WERI-Rb-1 (cell line): ENCODE measurements at places on chromosomes 12 and 14.

DNA sequence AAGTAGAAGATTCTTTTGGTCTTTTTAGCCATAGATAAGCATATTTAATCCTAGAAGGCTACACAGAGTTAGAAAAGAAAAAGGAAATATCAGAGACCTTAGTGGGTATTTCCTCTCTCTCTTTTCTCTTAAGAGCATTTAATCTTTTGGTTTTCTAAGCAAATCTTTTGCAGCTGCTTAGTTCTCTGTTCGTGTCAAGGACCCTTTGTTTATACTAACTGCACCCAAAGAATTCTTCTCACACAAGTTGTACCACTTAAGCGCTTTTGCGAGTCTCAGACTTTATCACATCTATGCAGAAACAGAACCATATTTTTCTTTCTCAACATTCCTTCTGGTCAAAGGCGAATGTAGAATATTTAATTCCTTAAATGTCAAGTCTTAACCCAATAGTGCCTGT, 17.9 kb upstream of the NID2 start:
- DNase-seq: no peak

- DNase-seq: peak; percentile 74
Measured at GRCh38 chr14:56125772-56126636, 7.8 kb downstream of the PELI2 start.

- DNase-seq: no peak
Measured at GRCh38 chr14:74754899-74755298, 8.2 kb upstream of the YLPM1 start.

GRCh38 chr12:5200278-5201087, 156.8 kb downstream of the KCNA5 start:
- DNase-seq: peak; percentile 87

- DNase-seq: no peak
Measured at GRCh38 chr14:24150061-24150460, 2.8 kb downstream of the RNF31 start.

DNA sequence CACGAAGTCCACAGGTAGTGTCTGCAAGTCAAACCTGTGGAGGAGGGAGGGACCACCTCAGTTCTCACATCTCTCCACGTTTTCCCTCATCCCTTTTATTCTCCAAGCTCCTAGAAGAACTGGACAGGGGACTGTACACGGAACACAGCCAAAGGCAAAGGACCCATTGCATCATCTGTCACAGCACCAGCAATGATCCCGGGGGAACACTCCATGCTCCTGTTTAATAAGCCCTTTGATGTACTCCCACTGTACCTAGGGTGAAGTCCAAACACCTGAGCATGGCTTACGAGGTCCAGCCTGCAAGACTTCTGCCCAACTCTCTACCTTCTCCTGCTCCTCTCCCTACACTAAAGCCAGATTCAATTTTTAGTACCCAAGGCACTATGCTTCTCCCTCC, 26.5 kb downstream of the PRPF40B start:
- DNase-seq: no peak

DNA sequence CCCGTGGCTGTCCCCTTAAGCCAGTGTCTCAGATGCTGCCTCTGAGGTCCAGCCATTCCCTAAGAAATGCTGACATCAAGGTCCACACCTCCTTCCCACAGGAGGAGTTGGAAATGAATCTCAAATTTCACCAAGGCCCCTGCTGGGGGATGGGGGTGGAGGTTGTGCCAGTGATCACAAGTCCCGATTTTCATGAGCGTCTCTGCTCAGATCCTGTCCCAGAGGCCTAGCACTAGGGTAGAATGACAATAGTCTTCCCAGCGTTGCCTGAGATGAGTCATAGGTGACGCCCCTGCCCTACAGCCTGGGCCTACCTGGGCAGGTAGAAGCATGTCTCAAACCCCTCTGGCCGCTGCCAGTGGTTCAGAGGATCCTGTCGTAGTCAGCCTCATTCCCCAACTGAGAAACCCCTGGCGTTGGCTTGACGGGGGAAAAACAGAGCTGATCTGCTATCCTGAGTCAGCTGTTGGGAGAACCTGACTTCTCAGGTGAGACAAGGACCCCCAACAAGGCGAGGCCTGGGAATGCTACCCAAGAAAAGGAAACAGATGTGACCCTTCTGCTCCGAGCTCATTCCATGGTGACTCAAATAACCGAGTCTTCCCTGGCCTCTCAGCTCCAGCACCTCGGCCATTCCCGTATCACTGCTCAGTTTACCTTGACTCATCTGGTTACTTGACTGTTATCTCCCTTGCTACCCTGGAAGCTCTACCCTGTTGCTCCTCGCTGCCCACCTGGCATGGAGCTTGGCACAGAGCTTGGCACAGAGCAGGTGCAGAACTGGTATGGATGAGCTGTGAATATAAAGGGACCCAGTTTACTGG, 21.8 kb upstream of the SPPL3 start:
- no peak for DNase-seq

GRCh38 chr12:121240484-121241101, 30.7 kb downstream of the P2RX4 start:
- no peak for DNase-seq

DNA sequence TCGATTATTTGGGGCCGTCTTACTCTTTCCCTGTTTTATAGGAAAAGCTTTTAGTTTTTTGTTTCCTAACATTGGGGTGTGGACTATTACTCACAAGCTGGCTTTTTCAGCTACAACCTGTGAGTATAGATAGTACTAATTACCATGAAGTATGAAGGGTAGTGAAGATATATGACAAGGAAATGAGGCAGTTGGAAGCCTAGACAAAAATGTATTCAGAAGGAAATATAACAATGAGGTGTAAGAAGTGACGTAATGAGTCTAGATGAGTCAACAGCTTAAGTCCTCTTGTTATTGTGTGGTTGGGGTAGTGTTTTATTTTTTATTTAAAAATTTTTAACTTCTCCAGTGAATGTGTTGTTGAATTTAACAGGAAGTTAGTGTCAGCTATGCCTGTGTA, 804.5 kb downstream of the NRXN3 start:
- no peak for DNase-seq

DNA sequence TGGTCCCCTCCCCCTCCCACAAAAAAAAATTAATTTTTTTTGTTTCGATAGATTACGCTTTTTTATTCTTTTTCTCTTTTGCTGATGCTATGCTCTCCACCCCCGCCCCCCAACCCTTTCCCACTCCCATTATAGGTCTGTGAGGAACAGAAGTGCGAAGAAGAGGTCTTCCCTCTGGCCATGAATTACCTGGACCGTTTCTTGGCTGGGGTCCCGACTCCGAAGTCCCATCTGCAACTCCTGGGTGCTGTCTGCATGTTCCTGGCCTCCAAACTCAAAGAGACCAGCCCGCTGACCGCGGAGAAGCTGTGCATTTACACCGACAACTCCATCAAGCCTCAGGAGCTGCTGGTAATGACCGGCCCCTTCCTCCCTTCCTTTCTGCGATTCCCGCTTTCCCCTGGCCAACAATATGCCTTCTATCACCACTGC, 2.3 kb downstream of the CCND2 start:
- no peak for DNase-seq

- no peak for DNase-seq
Measured at GRCh38 chr14:87758876-87759275, 234.1 kb downstream of the GALC start.

DNA sequence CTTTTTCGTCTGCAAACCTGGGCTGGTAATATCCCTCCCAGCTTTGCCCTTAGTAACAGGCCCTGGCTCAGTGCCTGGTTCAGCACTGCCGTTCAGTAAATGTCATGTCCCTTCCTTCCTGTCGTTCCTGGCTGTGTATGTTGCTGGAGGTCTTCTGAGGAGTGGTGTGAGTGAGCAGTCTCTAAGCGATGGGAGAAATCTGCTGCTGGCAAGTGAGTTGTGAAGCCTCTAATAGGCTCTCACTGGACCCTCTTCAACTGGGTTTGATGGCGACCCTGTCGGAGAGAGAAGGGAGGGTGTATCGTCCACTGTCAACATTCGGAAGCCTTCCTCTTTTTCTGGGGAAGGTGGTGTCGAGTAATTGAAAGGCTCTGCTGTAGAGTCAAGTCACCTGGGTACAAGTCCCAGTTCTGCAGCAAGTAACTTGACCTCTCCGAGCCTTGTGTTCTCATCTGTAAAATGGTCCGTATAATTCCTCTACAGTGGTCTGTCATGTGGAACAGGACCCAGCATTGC, 62.8 kb downstream of the HRK start:
- DNase-seq: no peak

- DNase-seq: no peak
Measured at GRCh38 chr12:15827136-15827535, 37.9 kb upstream of the EPS8 start.

GRCh38 chr14:77342726-77343397, 22.0 kb downstream of the GSTZ1 start:
- no peak for DNase-seq

- no peak for DNase-seq
Measured at GRCh38 chr14:58765843-58766242, 128.1 kb downstream of the DACT1 start.

DNA sequence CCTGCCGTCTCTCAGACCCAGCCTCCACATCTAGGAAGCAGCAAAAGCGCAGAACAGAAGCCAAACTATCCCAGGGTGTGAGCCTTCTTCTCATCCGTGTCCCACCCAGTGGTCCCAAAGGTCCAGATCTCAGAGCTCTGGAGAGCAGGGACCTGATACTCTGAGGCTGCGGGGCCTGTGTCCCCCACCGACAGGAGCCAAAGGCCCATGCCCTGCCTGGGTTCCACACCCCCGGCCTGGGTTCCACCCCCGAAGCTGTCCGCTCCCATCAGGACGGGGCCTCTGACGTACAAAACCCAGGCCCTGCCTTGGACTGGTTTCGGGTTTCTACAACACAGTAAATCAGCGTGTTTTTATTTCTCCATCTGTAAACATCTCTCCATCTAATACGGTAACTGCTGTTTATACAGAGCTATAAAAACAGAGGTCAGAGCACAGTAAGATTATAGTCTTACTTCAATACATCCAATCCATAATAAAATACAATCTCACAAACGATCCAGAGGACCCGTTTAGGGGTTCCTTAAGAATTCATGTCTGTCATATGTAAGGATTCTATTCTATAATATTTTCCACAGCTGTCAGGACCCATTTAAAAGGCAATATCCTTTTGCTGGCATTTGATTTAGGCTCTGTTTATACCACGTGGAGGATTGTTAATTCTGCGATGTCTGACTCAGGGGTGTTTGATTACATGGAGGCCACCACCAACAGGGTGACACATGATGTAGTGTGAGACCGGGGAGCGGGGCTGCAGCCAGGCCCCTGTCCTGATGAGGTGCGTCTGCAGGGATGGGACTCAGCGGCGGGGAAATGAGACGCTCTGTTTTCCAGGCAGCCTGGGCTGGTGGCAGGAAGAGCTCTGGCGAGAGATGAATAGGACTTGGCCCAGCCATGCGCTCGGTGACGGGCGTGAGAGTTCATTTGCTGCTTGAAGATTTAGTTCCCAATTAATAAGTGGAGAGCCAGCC, 110.3 kb downstream of the DICER1 start:
- peak; percentile 22 for DNase-seq

- no peak for DNase-seq
Measured at GRCh38 chr14:32403688-32404087, 74.6 kb downstream of the AKAP6 start.

DNA sequence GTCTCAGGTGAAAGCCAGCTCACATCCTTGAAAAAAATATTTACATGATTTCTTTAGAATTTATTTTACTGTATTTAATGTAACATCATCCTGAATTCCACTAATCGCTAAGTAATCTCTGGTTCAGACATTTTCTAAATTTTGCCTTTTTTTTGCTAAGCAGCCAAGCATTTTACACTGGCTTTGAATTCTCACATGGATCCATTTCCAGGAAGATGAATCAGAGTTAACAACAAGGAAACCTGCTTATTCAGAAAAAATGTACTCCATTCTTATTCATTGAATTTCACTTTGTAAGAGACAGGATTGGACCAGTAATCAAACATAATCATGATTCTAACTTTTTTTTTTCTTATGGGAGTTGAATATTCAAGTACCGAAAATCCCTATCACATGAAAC, 1785.1 kb upstream of the FLRT2 start:
- DNase-seq: no peak

DNA sequence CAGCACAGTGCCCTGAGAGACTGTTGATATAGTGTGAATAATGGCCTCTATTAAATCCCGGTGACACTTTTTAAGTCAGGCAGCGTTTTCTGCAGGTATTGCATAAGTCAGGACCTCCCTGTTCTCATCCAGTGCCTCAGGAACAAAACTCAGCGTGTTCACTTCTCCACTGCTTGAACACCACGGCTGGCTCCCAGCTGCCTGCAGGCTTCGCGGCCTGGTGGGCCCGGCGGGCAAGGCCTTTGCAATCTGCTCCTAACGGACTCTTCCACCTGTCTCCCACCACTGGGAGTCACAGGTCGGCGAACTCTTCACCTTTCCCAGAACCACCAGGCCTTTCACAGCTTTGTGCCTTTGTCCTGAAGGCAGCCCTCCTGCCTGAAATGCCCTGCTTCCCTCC, 18.7 kb downstream of the RFX4 start:
- DNase-seq: no peak

GRCh38 chr12:20963303-20963702, 152.8 kb downstream of the SLCO1B3 start:
- no peak for DNase-seq

DNA sequence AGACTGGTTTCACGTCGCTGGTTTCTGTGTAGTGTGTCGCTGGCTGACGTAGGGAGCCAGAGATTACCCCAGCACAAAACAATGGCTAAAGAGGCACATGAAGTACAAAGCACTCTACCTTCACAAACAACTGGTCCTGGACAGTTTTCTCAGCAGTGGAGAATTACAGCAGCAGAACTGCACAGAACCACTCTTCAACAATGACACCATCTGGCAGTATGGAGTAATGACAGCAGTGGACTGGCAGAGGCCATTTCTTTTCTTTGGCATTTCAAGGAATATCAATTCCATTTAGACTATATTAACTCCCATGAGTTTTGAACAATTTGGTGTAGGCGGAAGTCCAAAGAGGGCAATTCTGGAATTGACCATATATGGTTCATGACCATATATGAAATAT, 1074.1 kb downstream of the AACS start:
- DNase-seq: no peak

- no peak for DNase-seq
Measured at GRCh38 chr12:6460751-6461371, 9.0 kb downstream of the TAPBPL start.

DNA sequence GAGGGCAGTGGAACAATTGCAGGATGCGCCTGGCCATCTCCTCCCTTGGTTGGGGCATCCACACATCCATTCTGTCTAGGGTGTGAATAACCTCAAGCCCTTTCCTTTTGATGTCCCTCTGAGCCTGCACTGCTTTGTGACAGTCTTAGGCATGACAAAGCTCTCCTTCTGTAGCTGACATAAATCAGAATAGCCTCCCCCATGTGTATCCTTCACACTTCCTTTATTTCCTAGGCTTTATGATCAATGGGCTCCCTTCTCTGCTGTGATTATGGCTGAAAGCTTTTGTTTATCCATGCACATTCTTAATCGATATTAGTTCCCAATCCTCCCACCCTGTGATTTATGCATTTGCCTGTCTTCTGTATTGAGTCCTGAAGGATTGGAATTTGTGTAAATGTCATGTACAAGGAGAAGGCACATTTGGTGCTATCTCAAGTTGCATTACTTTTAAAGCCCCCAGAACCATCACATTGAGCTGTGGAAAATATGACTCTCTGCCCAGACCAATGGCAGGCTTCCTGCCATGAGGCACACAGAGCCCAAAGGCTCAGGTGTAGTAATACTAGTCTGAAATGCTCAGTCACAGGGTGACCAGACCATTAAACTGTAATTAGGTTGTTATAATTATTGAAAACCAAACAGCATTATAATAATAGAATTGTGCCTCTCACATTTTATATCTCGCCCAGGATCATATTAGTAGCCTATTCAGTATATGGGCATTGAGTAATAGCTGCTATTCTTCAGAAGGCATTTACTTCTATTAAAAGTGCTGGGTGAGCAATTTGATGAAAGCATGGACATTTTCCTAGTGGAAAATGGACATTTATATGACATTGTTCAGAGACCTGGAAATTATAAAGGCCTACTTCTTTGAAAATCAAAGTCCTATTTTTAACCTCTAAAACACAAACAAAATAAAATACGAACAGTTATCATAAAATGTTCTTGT, 14.0 kb downstream of the EMP1 start:
- DNase-seq: no peak
